Thoracic aorta (tissue), 2 donors: ENCODE measurements at places on chromosomes 1 and 21.

GRCh38 chr1:178541829-178542553 is 29.1 kb downstream of the TEX35 start:
- DNase-seq: no peak

GRCh38 chr1:231278100-231278790 is 37.2 kb downstream of the GNPAT start:
- DNase-seq: no peak

DNA sequence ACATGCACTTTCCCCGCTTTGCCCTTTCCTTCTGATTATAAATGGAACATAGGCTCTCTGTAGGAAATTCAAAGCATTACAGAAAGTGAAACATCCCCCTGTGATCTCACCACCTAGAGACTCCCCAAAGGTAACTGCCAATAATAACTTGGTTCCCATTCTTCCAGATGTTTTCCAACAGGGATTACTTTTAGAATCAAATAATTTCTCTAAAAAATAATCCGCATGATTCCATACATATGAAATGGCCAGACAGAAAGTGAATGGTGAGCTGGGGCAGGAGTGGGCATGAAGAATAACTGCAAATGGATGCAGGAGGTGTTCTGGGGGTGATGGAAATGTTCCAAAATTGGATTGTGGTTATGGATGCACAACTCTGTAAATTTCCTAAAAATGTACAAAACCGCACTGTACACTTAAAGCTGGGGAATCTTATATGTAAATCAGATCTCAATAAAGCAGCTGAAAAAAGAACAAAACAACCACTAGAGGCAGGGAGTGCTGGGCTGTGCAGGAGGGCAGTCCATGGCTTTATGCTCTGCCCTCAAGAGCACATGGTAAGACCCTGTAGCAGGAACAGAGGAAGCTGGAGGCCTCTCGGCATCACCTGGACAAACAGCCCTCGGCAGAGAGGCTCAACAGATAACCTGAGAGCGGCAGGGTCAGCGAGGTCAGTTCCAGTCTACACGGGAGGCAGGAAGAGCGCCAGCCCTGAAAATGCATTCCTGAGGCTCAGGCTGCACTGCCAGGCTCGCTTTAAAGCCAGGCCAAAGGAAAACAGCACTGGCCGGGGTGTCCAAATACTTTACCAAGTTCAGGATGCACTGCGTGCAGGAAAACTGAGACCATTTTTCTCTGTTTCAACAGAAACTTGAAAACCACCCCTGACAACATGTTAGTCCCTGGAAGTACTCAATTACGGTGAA is 39.7 kb downstream of the CAPZB start:
- DNase-seq: no peak

GRCh38 chr1:24248859-24249258 is 61.8 kb upstream of the IFNLR1 start:
- no peak for DNase-seq

GRCh38 chr1:24553931-24554330 is 2.0 kb upstream of the NCMAP start:
- no peak for DNase-seq

GRCh38 chr1:6348511-6349191 is 44.9 kb downstream of the ACOT7 start:
- no peak for DNase-seq

DNA sequence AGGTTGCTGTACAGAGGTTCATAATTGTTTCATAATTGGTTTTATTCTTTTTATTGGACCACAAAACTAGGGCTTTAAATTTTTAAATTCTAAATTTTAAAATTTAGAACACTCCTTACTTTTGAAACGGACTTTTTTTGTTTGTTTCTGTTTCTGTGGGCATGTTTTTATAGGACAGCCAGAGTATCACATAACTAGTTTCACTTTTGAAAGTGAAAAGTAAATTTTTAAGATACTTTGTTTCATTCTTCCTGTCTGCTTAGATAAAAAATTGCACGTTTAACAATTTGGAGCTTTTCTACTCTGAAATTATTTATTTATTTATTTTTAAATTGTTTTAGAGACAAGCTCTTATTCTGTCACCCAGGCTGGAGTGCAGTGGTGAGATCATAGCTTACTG is 29.7 kb downstream of the MDM4 start:
- no peak for DNase-seq

GRCh38 chr1:203299169-203299568 is 6.2 kb upstream of the BTG2 start:
- DNase-seq: no peak

DNA sequence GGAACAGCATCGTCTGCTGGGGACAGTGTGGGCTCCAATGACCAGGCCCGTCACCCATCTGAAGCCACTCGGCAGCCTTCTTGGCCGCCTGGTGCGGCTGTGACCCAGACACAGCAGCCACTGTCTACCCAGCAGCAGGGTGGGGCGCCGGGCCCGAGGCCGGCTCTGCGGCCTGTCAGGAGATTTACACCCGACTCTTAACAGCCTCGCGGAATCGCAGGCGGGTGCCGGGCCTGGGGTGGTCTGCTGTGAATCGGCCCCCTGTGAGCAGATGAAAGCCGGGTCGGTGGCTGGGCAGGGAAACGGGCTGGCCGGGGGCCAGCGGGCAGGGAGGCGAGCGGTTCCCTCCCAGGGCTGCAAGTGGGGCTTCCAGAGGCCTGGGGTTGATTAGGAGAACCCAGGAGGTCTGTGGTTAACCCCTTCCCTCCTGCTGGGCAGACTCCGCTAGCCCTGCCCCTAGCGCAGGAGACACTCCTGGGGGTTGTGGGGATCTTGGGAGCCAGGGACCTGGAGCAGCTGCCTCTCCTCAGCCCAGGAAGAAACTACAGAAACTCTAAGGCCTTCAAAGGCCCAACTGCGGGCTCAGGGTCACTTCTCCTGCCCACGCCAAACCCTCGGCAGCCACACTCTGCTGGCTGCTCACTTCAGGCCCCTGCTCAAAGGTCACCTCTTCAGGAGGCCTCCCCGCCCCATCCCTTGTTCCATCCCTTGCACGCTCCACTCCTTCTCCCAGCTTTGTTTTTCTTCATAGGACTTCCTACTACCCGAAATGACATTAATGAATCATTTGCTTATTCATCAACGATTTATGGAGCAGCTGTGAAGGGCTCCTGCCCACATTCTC is 15.6 kb downstream of the RUNX3 start:
- DNase-seq: no peak

- DNase-seq: no peak
Observed at GRCh38 chr1:226722901-226723656, 16.0 kb downstream of the ITPKB start.

DNA sequence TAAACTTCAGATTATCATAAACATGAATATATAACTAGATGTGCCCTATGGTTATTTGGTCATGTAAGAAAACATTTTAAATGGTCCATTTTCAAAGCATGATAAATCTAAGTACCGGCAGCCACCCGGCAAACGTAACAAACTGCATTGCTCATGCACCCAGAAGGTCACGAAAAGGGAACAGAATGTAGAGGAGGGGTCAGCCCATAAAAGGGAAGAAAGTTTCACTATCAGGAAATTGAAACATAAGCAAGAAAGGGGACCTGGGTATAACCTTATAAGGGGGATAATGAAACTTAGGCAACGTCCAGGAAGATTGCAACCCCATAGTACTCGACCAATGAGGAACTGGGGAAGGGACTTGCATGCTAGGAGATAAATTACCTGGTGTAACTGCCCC is 421.2 kb upstream of the ZRANB2 start:
- no peak for DNase-seq

- no peak for DNase-seq
Observed at GRCh38 chr1:153939476-153939875, 7.0 kb downstream of the DENND4B start.

DNA sequence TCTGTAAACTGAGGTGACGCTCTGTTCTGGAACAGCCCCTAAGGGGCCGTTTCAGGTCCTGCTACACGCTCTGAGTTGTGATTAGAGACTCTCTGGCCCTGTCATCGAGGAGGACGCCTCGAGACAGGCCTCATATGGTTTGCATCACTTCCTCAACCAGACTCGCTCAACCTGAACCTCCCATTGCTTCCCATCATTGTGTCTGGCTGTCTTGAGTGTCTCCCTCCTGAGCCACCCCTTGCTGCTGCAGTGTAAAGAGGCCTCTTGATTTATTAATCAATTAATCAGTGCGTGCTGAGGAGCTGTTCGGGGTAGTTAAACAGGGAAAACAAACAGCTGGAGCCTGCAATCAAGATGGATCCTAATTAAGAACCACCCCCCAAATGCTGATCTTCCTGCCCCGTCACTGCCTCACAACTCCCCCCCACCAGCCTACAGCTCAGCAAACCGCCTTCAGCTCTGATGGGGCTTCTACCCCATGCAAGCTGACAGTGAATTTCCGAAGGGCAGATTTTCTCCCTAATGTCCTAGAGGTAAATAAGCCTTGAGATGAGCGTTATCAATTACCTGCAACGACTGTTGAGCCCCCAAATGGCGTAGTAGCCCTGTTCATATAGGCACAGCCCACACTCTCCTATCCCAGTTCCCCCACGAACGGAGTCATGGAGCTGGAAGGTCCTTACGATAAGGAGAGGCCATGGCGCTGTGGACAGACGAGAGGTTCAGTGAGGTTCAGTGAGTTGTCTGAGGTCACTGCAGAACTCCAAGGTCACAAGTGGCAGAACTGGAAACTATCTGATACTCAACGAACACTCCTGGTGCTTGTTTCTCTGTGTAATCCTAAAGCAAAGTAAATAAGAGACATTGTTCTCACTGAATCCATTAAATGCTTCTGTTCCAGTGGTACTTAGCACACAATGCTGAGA is 210.6 kb downstream of the KIF26B start:
- no peak for DNase-seq

- no peak for DNase-seq
Observed at GRCh38 chr1:56915960-56916359, 49.9 kb downstream of the C8B start.

GRCh38 chr1:186292875-186293274 is 82.2 kb downstream of the TPR start:
- DNase-seq: no peak

GRCh38 chr21:27759820-27760219 is 792.9 kb upstream of the ADAMTS5 start:
- DNase-seq: no peak

GRCh38 chr1:180384286-180385005 is 117.9 kb downstream of the ACBD6 start:
- DNase-seq: no peak

GRCh38 chr1:5611431-5611830 is 380.8 kb downstream of the NPHP4 start:
- DNase-seq: no peak

DNA sequence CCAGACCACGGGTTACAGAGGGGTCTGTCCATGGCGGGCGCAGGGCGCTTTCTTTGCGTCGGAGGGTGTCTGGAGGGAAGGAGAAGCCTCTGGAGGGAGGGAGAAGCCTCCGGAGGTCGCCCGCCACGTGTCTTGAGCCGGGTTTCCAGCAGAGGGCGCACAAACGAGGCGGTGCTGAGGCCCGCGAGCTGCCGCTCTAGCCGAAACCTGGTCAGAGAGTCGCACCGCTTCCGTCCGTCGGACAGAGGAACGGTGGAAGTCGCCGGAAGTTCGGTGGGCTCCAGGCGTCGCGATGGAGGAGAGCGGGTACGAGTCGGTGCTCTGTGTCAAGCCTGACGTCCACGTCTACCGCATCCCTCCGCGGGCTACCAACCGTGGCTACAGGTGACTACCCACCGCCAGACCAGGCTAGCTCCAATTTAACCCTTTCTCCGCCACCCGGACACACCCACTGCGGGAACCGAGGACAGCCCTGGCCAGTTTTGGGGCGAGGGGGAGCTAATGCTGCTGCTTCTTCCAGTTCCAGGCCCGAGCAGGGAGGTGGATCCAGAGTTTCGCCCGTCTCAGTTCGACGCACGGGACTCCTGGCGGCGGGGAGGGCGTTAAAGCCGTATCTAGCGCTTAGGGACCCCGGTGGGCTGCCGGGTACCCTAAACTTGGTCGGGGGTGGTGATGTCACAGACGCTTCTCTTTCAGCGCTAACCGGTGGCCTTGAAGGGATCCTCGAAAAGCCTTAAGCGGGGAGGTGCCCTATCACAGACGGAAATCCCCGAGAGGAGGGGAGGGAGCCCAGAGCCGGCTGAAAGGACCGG is at the start of gene NECAP2:
Gene NECAP2 (plus strand): TSS at position 255 of the 812 bp plus-strand sequence. CDS start 38 bp downstream, at position 293.
- DNase-seq: peak; percentile 63

GRCh38 chr1:69077633-69078032 is 490.1 kb upstream of the LRRC7 start:
- no peak for DNase-seq
